Adipocyte (in vitro differentiated cells): ENCODE measurements at places on chromosomes 1 and 21.
A peak's percentile ranks its signal among the peaks of the same experiment; 100 is the strongest.

GRCh38 chr1:153678519-153679336, at the start of gene NPR1:
Gene NPR1 (plus strand): TSS chr1:153678688. CDS start chr1:153679109, 421 bp downstream.
- peak; percentile 66 for DNase-seq

DNA sequence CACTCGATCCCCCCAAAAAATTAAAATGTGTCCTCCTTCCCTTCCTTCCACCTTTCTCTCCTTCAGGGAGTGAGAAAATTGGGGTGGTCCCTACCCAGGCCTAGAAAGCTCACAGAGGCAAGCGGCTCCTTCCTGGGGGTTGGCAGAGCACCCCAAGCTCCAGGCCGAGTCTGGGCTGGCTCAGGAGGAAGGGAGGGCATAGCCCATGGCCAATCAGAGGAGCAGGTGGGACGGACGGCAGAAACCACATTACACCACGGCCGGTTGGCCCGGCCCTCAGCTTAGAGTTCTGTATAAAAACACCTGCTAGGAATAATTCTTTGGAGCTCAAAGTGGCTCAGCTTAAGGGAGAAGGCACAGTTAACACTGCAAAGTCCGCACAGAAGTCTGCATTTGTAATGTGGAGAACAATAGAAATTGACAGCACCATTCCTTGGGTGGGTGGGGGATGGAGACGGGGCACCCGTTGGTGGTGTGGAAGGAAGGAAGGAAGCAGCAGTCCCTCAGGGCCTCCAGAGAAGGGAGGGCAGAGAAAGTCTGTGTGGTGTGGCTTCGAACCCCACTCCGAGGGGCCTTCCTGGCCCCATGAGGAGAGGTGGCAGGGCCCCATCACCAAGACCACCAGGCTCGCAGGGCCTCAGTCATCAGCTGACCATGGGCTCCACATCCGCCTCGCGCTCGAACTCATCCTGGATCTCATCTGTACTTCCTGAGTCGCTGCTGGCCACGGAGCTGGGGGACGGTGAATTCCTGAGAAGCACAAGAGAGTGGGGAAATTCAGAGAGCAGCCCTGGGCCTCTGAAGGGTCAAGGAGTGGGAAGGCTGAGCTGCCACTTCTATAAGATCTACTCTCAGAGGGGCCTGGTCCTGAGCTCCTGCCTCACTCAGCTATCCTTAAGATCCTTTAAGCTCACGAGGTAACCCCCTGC, 5.8 kb upstream of the ALDH4A1 start:
- no peak for DNase-seq

GRCh38 chr1:67801903-67802302, 31.4 kb downstream of the GNG12 start:
- DNase-seq, result peak; percentile 50

DNA sequence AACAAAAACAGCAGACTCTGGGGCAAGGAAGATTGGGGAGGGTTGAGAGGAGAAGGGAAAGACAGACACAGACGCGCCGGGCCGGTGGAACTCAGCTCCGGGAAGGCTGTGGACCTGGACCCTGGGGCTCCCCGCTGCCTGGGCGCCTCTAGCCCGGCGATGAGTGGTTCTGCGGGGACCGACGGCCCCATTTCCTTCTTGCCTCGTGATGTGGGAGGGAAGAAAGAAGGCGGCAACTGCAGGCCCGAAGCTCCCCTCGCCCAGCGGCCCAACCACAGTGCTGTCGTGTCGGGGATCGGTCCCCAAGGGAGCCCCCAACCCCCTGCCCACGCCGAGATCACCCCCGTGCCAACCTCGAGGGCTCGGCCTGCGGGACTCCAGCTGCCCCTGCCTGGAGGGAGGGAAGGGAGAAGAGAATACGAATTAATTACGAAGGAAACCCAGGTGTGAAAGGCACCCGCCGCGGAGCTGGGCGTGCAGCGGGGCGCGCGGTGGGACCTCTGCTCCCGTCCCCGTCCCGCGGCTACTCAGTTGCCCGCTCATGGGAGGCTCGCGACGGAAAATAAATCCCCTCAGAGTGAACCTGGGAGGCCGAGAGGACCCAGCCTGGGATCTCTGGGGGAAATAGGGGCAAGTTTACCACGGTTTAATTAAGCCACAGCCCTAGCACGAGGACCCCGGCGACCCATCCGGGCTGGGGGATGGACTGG, 7.4 kb downstream of the FOXD3 start:
- no peak for DNase-seq

DNA sequence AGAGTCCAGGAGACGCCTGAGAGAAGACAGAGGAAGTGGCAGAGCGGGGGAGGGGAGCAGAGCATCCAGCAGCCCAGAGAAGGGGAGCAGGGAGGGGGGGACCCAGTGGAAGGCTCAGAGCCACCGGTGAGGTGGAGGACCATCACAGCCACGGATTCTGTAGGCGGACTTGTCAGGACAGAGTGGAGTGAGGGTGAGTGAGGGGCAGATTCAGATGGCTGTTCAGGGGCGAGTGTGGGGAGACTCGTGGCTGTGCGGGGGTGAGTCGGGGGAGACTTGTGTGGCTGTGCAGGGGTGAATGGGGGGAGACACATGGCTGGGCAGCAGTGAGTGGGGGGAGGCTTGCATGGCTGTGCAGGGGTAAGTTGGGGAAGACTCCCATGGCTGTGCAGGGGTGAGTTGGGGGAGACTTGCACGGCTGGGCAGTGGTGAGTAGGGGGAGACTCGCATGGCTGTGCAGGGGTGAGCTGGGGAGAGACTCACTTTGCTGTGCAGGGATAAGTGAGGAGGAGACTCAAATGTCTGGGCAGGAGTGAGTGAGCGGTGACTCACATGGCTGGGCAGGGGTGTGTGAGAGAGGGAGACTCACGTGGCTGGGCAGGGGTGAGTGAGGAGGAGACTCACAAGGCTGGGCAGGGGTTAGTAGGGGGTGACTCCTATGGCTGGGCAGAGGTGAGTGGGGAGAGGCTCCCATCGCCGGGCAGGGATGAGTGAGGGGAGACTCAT, 56.8 kb upstream of the ABCG1 start:
- DNase-seq, result no peak

DNA sequence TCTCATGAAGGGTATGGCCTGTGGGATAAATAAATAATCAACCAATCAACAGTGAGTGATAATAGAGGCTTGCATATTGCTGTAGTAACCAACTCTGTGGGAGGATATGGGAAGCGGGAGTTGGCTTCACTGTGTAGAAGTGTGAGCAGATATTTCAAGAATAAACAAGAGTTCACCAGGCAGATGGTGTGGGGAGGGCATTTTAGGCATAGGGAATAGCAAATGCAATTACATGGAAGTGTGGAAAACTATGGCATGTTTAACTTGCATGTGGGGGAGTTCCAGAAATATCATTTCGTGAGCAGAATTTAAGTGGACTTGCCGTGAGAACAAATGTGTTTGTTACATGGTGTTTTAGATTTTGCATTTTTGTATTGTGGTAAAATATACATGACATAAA, 95.2 kb downstream of the SPATA46 start:
- no peak for DNase-seq

DNA sequence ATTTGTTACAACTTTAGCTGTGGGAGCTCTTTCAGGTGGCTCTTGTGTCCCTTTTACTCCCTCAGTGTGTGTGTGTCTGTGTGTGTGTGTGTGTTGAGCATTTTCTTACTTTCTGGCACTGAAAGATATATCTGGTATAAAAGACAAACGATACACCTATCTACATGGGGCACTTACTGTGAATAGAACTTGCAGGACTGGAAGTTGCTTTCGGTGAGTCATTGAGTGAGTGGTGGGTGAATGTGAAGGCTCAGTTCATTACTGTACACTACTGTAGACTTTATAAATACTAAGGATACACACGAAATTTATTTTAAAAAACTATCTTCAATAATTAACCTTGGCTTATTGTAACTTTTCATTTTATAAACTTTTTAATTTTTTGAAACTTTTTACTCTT, 38.7 kb downstream of the BTBD8 start:
- no peak for DNase-seq

DNA sequence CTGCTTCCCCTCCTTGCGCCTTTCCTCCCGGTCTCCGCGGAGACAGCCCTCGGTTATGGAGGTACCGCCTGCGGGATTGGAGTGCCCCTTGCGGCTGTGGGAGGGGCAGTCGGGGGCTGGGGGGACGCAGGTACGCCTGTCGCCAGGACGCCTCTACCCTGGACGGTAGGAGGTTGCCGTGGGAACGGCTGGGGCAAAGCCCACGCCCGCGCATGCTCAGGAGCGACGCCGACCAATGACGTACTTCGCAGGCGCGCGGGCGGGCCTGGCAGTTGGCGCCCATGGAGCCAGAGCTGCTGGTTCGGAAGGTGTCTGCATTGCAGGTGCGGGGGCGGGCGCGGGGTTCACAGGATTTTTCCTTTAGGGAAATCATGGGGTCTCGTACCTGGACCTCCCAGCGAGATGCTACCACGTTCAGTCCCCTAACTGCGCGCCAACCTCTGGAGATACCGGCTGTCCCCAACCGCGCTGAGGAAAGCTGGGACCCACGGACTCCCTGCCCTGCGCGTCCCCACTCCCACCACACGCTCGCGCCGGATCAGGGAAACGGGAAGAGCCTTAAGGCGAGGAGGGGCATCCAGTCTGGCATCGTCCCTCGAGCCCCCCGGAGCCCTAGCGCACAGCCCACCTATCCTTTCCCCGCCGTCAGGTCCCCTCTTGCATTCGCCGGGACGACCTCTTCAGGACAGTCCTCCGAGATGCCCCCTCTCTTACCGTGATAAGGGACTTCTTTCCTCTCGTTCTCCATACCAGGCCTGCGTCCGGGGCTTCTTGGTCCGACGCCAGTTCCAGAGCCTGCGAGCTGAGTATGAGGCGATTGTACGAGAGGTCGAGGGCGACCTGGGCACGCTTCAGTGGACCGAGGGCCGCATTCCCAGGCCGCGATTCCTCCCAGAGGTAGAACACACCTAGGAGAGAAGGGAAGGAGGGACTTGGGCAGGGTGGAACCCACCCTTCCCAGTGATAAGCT, at the start of gene IQCC:
IQCC (plus strand) TSS at position 271 of the 970 bp plus-strand sequence; CDS start at position 282, 11 bp downstream.
- peak; percentile 95 for DNase-seq

GRCh38 chr1:243842978-243843511, 7.0 kb downstream of the AKT3 start:
- DNase-seq, result peak; percentile 83

- no peak for DNase-seq
Observed at GRCh38 chr1:234530672-234531071, 51.7 kb upstream of the TARBP1 start.

DNA sequence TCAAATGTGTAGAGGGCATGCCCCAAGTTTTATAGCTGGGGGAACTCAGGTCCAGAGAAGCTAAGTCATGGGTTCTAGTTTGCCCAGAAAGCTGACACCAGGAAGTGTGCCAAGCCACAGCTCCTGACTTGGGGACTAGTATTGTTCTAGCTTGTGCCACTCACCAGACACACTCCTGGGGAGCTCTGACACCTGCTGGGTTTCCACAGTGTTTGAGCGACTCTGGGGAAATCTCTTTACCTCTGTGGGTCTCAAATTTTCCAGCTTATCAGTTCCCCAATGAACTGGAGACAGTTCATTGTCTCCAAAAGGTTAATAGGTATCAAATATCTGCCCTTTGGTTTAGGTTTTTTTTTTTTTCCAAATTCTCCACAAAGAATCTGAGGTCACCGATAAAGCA, 4.2 kb downstream of the KISS1 start:
- DNase-seq, result no peak

DNA sequence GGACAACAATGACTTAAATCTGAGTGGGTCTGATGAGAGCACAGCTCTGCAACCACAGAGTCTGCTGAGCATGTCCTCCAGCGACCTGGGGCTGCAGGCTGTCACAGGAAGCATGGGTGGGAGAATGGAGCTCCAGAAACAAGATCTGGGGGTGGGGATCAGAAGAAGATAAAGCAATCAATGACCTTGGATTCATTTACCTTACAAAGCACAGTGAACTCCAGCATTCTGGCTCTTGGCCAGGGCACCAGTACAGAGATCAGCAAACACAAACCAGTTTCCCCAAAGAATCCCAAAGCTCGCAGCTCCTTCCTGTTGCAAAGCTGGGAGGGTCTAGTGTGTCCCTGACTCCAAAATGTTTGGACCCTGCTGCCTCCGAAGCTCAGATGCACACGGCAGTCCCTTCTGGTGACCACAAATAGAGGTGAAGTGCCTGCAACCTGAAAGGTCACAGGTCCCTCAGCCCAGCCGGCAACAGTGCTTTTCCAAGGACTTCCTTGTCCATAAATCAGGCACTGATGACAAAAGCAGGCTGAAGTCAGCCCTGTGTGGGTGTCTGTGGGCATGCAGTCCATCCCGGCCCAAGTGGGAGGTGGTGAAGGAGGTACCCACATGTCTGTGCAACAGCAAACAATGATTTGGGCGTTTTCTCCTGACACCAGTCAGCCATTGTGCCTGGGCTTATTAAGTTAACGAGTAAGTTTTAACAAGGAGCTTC, 76.1 kb downstream of the SH3BGR start:
- DNase-seq, result no peak

DNA sequence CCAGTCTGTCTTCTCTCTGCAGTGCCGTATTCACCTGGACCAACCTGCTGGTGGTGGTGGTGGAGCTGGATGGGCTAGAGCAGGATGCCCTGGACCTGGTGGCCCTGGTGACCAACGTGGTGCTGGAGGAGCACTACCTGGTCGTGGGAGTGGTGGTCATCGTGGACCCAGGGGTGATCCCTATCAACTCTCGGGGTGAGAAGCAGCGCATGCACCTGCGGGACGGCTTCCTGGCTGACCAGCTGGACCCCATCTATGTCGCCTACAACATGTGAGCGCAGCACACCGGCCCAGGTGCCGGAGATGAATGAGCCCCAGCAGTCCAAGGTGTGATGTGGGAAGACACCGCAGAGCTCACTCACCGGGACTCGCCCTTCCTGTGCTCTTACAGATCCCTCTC, 37.5 kb downstream of the S100B start:
- DNase-seq, result no peak

- DNase-seq, result peak; percentile 70
Observed at GRCh38 chr1:171116676-171117075, 26.0 kb downstream of the FMO3 start.

DNA sequence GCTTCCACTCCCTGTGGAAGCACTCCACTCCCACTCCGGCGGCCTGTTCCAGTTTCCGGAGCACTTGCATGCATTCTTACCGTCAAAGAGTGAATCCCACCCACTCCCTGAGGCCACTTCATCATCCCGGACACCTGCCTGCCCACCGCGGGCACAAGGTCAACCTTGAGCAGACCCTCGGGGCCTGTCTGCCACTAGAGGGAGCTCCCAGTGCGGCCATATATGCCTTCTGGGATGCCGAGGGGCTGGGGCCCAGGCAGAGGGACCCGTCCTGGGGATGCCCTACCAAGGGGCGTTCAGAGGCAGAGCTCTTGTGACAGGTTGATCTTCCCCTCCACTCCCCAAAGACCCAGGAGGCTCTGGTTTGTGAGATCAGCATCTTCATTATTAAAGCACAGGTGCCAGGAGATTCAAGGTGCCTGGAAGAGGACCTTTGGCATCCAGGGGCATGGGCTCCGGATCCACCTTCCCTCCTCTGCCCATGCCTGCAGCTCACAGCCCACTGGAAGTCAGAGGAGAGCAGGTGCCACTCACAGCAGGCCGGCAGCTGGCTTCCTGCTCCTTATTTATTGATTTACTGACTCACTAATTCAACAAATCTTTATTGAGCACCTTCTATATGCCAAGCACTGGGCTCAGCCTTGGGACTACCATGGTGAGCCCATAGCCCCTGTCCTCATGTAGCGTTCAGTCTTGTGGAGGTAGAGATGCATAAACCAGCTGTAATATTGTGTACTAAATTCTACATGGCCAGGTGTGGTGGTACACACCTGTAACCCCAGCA, 47.3 kb downstream of the UBIAD1 start:
- peak; percentile 5 for DNase-seq
